ENCODE measurements at places on chromosomes 6 and 20.

DNA sequence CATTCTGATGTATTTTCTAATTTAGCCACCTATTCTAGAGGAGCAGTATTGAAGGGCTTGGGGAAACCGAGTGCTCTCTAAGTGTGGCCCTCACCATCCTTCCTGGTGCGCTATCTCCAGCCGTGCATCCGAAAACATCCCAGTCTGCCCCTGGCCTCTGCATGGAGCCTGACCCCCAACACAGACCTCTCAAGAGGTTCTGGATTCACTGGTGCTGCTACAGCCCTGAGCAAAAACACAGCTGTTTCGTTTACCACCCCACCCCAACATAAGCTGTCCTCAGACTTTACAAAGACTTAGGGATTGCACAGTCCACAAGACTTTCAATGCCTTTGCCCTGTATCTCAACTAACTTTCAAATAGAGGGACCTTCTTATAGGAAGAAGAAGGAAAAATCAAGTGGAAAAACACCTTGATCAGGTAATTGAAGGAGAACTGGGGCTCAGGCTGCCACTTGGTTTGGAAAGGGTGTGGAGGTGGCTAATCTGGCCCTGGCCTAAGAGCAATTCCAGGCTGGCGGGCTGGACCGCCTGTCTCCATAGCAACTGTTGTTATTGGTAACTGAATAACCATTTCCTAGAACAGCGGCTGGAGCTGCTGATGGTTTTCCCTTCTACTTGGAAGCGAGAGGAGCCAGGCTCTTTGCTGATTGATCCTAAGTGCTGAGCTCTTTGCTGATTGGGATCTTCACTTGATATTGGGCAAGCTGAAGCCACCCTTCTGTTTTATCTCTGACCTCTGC is 90.2 kb upstream of the TOX2 start:
- DNase-seq: no peak

DNA sequence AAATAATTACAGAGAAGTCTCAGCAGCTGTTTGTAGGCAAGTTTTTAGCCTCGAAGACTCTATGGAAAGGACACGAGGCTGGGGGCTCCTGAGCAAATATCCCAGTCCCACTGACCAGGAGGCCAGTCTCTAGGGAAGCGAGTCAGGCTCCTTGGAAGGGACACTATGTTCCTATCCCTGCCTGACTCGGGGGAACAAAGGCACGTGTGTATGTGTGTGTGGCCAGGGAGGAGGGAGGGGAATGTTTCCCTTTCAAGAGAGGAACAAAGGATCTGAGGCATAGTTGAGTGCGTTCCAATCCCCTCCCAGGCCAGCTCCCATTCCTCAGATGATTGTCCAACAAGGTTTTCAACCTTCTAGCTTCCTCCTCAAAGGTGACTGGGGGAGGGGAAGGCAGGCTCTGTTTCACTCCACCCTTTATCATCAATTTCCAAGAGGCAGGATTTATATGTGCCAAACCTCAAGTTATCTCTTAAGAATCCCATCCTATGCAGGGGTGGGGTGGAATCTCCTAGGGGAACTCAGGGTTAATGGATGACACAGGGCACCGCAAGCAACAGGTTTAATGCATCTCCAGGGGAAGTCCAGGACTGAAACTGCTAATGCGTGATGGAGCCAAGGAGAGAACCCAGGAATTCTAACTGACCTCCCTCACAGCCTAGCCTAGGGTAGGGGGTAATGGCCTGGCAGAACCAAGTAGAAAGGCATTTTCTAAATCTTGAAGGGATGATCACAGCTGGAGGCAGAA is 9.9 kb downstream of the BCL2L1 start:
- DNase-seq: no peak

DNA sequence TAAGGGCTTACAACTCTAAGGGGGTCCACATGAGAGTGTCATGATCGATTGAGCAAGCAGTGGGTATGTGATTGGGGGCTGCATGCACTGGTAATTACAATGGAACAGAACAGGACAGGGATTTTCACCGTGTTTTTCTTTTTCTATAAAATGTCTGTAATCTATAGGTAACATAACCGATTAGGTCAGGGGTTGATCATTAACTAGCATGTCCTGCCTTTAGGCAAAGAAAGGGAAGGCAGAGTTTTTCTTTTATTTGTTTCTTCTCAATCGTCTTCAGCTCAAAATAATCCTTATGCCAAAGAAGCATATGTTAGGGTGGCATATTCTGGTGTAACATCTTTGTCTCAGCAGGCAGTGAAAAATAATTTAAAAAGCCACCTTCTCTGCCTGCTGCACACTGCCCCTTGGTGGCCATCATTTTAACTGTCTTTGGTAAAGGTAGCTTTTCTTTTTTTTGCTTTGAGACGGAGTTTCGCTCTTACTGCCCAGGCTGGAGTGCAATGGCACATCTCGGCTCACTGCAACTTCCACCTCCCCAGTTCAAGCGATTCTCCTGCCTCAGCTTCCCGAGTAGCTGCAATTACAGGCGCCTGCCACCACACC is 9.7 kb upstream of the CEP43 start:
- DNase-seq: no peak

- no peak for DNase-seq
These were observed 318.2 kb downstream of the SAMD5 start for GRCh38 chr6:147826698-147827097.

GRCh38 chr20:61219021-61219431 is 33.0 kb upstream of the CDH4 start:
- no peak for DNase-seq

DNA sequence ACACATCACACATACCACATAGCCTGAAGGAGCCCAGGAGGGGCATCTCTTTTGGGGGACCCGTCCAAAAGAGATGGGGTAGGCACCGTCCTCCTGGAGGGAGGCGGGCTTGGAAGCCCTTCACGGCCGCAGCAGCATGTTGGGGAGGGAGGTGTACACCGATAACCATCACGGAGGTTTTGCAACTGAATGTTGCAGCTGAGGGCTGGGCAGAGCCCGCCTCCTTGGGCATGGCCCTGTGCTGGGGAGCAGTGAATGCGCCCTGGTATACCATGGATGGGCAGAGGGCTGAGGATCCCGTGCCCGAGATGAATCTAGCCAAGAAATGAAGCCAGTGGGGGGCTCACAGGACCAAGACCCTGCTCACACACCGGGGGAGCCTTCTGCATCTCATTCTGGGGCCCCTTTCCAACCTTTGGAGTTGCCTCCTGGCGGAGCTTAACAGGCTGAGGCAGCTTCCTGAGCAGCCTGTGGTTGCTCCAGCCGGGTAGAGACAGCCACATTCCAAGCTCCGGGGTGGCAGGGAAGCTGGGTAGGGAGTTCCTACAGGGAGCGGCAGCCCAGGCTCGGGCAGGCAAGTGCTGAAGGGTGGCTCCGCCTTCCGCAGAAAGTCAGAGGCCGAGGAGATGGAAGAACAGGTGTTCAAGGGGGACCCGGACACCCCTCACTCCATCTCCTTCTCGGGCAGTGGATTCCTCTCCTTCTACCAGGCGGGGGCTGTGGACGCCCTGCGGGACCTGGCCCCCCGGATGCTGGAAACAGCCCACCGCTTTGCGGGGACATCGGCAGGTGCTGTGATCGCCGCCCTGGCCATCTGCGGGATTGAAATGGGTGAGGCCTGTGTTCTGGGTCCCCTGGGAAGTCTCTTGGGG is at the start of gene PNPLA1:
Gene PNPLA1, plus strand, starts transcription at position 227 of the 872 bp plus-strand sequence. Its CDS starts 400 bp downstream, at position 627.
- DNase-seq: no peak

DNA sequence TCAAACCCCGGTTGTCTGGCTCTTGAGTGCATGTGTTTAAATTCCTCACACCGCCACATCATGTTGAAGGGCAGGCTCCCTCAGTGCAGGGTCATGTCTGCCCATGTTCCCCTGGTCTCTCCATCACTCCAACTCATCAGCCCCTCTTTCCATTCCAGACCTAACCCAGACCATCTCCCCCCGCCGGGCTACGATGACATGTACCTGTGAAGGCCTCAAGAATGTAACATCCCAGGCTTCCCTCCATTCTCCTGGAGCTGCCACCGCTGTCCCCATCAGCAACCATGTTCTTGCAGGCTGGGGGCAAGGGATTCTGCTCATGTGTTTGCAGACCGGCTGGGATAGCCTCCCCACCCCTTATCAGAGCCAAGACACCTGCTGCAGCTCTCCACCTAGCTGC is 19.9 kb downstream of the TMEM74B start:
- no peak for DNase-seq

DNA sequence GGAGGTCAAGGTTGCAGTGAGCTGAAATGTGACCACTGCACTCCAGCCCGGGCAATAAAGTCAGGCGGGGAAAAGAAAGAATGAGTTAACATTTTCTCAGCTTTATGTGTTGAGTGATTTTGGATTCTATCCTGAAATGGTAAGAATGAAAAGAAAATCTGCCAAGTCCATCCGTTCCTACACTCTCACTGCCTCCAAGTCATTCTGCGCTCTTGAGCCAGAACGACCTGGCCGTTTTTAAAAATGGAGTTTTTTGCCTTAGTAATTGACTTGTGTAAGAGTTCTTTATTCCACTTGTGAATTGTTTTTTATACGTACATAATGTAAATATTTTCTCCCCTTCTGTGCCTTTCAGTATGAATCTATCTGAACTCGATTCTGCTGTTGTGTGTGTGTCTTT is 28.7 kb downstream of the DNAJC5 start:
- no peak for DNase-seq

- no peak for DNase-seq
These were observed 16.7 kb downstream of the TAB2 start for GRCh38 chr6:149334201-149334600.

GRCh38 chr6:37313723-37314486 is 39.9 kb upstream of the RNF8 start:
- no peak for DNase-seq

DNA sequence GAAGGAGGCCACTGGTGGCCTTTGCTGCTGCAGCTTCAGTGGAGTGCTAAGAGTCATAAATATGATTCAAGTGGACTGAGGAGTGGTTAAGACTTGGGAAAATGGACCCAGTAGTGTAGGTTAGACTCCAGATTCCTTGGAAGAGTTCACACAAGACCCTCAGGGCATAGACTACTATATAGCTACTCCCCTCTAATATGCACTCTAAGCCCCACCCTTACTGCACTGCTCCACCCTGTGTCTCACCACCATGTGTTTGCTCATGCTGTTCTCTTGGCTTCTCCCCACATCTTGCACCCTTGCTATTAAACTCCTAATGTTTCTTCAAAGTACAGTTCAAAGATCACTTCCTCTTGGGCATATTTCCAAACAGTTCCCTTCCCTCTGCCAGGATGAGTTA is 5.7 kb downstream of the KCNQ5 start:
- DNase-seq: no peak

GRCh38 chr6:32244946-32245398 is 21.1 kb upstream of the NOTCH4 start:
- peak; percentile 58 for DNase-seq

GRCh38 chr6:37576336-37576737 is 76.6 kb upstream of the CCDC167 start:
- DNase-seq: no peak

- DNase-seq: no peak
These were observed 239.2 kb upstream of the QKI start for GRCh38 chr6:163175301-163175700.

GRCh38 chr6:141848029-141848890 is 284.5 kb upstream of the GJE1 start:
- DNase-seq: no peak

DNA sequence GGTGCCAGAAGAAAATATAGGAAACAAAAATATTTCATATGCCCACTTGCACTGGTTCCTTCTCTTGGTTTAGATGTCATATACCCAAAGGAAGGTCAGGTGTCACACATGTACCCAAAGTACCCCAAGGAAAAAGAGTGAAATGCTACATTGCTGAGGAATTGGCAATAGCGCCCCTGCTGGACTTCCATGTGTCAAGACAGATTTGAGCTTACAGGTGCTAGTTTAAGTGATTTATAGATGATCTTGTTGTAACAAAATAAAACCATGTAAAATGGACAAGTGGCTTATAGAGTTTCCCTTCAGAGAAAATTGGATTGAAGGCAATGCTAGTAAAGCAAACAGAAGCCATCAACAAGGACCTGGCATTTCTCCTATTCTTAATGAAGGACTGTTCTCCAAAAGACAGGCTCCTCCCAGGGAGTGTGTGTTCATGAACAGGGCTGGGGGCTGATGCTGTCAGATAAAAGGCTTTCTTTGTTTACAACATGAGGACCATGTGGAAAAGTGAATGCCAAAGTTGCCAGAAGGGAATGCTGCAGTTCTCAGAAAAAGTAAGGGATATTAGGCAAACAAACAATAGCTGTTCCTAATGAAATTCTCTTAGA is 64.3 kb upstream of the PAK5 start:
- DNase-seq: no peak

DNA sequence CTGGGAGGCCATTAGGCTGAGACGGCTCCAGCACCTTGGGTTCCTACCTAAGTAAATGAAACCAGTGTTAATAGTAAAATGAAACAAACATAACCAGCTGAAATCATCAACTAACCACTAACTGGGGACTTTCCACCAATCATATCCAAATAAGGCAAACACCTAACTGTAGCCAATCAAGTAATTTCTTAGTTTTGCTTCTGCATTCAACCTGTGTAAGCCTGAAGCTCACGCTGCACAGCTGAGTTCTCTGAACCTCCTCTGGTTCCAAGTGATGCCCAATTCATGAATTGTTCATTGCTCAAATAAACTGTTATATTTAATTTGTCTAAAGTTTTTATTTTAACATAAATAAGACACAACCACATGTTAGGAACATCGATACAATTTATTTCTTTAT is 22.5 kb downstream of the KLHL32 start:
- no peak for DNase-seq

DNA sequence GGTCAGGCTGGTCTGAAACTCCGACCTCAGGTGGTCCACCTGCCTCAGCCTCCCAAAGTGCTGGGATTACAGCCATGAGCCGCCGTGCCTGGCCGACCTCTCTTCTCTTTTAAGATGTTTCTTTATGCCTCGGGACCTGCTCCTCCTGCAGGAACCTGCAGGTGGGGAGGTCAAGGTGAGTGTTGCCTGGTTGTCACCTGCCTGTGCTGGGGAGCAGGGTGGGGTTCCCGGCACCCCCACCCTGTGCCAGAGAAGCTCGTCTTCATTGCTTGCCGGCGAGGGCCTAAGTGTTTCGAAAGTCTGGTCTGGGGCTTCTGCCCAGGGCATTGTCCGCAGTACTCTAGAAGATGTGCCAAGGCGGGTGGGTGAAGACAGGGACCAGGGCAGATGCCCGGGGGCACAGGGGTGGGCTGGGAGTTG is 36.0 kb downstream of the SYNJ2 start:
- no peak for DNase-seq

DNA sequence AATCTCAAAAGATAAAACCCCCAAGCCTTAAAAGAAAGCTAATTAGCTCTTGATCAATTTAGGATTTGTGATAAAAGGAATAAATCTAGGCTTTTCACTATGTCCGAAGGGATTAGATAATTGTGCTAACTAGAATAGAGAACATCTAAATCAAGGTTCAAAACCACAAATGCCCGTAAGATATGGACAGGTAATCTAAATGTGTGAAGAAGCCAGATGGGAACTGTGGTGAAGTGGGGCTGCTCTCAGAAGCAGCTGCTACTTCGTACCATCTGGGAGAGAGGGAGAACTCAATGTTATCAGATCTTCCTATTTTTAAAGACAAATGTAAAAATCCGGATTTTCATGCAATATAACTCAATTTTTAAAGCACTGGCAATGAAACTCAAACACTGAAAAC is 44.2 kb downstream of the NCOA6 start:
- no peak for DNase-seq

DNA sequence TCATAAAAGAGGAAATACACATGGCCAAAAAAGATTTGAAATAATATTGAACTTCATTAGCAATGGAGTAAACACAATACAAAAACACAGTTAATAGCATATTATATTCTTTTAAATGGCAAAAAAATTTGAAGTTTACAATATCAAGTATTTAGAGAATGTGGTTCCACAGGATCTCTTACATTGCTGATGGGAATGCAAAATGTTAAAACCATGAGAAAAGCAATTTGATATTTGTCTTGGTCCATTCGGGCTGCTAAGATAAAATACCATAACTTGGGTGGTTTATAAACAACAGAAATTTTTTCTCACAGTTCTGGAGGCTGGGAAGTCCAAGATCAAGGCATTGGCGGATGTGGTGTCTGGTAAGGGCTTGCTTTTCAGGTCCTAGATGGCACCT is 154.0 kb upstream of the PLN start:
- DNase-seq: no peak
